ENCODE measurements at places on chromosomes 1 and 21.
A peak's percentile ranks its signal among the peaks of the same experiment; 100 is the strongest.

GRCh38 chr1:101497881-101498559 lies 261.2 kb downstream of the S1PR1 start:
- DNase-seq = no peak

- no peak for DNase-seq
These were observed 10.2 kb downstream of the DDI2 start for GRCh38 chr1:15627343-15627988.

GRCh38 chr1:214363386-214363785 lies 82.4 kb downstream of the SMYD2 start:
- no peak for DNase-seq

- DNase-seq = no peak
These were observed 119.4 kb downstream of the NEK7 start for GRCh38 chr1:198276241-198276640.

- DNase-seq = peak; percentile 78
These were observed 38.5 kb upstream of the PDE9A start for GRCh38 chr21:42614811-42615351.

- no peak for DNase-seq
These were observed 15.6 kb upstream of the C1orf198 start for GRCh38 chr1:230883967-230884366.

DNA sequence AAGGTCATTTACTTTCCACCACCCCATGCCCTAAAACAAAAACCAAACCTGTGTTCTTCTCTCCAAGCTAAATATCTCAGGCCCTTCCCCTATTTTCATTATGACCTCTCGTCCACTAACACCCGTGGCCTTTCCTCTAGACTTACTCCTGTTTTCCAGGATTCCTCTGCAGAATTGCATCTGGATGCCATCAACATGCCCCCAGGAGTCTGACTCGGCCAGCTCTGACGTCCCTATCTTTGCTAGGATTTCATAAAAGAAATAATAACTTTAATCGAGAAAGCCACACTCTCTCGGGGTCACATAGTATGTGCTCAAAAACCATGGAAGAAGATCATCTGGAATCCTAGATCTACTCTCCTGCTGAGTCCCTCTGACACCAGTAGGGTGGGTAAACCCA lies 13.5 kb downstream of the FAM89A start:
- DNase-seq = no peak

- no peak for DNase-seq
These were observed at the start of gene PGLYRP3 for GRCh38 chr1:153312570-153313186. Gene PGLYRP3 (minus strand): TSS chr1:153312952. CDS start chr1:153310665, 2,287 bp downstream.

DNA sequence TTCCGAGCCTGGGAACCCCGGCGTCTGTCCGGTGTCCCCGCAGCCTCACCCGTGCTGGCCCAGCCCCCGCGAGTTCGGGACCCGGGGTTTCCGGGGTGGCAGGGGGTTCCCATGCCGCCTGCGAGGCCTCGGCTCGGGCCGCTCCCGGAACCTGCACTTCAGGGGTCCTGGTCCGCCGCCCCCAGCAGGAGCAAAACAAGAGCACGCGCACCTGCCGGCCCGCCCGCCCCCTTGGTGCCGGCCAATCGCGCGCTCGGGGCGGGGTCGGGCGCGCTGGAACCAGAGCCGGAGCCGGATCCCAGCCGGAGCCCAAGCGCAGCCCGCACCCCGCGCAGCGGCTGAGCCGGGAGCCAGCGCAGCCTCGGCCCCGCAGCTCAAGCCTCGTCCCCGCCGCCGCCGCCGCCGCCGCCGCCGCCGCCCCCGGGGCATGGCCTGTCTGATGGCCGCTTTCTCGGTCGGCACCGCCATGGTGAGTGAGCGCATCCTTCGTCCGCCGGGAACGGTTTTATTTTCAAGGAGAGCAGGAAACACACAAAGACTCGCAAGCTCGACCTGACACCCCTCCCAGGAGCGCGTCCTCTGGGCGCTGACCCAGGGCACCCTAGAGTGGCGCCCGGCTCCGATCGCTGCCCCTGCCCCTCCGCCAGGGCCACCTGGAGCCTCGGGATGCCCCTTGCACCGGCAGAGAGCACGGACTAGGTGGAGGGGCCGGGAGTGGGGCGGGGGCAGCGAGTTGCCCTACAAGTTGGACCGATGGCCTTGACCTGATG lies at the start of gene ABCG1:
ABCG1 (plus strand) TSS at position 305 of the 770 bp plus-strand sequence; CDS start at position 428, 123 bp downstream.
- peak; percentile 69 for DNase-seq

- DNase-seq = peak; percentile 45
These were observed 38.8 kb upstream of the RASAL2 start for GRCh38 chr1:178055093-178055492.

GRCh38 chr1:228015276-228016180 lies 8.7 kb downstream of the WNT3A start:
- peak; percentile 84 for DNase-seq

DNA sequence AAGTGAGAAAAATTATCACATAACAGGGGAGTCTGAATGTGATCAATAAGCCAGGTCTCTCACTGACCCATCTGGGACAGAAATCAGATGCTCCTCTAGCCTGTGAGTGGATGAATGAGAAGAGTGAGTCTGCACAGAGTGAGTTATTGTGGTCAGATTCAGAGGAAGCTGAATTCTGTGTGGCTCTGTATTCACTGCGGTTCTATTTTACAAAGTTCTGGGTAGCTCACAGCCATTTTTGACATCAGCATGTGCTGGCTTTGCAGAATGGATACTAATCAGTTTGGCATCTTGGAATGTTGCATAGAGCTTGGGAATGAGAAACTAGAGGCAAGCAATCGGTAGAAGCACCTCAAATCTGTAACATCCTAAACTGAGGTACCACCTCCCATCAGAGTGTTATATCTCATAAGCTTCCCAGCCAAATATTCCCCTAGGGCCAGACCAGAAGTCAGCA lies 3.8 kb downstream of the COLGALT2 start:
- DNase-seq = no peak

- DNase-seq = no peak
These were observed 138.6 kb downstream of the LMX1A start for GRCh38 chr1:165217958-165218357.

GRCh38 chr1:17060306-17060749 lies 6.5 kb upstream of the SDHB start:
- no peak for DNase-seq

DNA sequence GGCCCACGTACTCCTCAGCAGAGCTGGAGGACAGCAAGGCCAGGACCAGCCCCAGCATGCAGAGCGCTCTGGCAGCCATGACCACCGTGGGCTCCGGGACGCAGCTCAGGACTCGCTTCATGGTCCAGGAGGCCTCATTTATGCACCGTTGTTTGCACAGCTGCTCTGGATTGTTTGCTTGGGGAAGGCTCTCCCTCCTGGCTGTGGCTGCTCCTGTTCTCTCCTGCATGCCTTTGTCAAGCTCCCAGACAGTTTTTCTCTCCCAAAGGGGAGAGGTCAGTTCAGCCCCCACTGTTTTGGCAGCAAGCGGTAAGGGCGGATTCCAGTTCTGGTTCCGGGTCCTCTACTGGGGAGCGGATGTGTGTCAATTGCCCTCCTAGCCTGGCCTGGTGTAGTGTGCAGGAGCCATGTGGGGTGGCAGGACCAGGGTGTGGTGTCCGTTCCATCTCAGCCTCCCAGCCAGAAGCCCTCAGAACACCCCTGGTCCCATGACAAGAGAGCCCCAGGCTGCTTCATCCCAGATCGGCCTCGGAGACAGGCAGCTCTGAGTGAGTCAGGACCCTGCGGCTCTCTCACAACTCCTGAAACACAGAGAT lies at the start of gene TFF3:
TFF3 (minus strand) TSS at position 114 of the 596 bp plus-strand sequence; CDS start at position 79, 35 bp downstream.
- DNase-seq = no peak

DNA sequence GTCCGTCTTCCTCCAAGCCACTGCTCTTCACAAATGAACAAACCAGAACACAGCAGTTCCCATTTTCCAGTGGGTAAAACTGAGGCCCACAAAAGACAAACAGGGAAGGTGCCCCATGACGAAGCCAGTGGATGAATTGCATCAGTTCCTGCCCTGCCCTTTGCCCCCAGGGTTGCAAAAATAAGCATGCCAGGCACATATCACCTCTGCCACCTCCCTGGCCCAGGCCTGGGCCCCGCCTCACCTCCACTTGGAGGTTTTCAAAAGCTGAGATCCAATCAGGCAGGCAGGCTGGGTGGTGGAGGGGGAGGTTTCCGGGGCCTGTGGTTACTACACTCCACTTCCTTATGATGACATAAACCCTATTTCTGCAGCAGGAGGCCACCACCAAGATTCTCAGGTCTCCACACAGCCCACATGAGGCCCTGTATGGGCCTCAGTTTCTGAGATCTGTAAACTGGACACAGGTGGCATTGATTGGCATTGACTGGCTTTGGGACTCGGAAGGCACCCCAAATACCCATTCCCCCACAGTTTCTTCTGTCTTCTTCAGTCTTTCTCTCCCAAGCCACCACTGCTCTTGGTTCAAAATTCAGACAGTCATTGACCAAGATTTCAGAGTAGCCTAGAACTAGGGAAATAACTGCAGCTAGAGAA lies 4.1 kb downstream of the KIF21B start:
- peak; percentile 85 for DNase-seq

DNA sequence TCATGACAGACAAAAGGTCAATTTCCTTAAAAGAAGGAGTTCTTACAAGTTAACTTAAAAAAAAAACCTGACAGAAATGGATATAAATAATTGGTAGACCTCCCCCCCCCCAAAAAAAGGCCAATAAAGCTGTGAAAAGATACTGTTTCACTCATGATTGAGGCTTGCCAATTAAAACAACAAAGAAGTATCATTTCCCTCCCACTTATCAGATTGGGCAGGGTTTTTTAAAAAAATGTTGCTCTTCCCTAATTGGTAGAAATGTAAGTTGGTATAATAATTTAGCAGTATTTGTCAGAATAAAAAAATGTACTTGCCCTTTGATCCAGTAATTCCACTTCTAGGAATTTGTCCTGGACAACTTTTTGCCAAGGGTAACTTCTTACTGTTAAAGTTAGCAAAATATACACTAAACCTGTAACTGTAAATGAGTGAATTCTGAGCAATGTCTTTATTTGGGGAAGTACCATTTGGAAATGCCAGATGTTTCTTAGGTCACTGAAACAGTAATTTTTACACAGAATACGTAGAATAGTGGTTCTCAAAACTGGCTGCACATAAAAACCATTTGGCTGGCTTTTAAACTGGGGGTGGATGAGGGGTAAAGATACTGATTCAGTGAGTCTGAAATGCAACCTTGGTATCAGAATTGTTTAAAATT lies 17.5 kb downstream of the RNF2 start:
- DNase-seq = no peak

- DNase-seq = no peak
These were observed 3.9 kb downstream of the NEGR1 start for GRCh38 chr1:72278461-72278860.

GRCh38 chr1:15033264-15033663 lies 120.3 kb upstream of the TMEM51 start:
- DNase-seq = no peak

DNA sequence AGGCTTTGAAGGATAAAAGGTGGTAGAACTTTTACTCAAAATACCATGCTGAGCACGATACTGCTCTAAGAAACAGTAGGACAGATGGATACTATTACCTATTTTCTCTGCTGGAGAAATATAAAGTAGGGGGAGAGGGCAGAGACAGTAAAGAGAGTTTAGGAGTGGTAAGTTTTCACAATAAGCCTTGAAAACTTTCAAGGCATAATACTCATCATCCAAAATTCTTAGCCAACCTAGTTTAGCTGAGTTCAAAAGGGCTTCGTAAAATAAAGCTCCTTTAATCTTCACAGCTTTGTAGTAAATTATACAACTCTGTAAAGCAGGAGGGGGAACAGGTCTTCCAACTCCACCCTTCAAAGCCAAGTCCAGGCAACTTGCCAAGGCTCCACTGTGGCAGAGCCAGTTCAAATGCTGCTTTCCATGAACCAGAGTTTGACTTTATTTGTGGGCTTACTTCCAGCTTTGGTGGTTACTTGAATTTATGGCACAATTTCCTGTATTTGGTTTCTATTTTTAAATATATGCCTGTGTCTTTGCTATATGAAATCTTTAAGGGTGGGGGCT lies 15.5 kb downstream of the TEX38 start:
- DNase-seq = no peak

- DNase-seq = no peak
These were observed 352 bp downstream of the MEX3A start for GRCh38 chr1:156081917-156082308.

DNA sequence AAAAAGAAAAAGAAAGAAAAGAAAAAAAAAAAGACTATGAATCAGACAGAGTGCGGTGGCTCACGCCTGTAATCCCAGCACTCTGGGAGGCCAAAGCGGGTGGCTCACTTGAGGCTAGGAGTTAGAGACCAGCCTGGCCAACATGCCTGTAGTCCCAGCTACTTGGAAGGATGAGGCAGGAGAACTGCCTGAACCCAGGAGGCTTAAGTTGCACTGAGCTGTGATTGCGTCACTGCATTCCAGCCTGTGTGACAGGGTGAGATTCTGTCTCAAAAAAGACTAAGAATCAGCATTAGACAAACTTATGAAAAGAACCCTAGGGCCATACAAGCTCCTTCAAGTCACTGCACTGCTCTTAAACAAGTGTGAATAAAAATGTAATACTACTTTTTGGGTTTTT lies 16.9 kb downstream of the PSMB4 start:
- no peak for DNase-seq

- DNase-seq = no peak
These were observed 6.7 kb downstream of the SPRR2E start for GRCh38 chr1:153087652-153088051.

DNA sequence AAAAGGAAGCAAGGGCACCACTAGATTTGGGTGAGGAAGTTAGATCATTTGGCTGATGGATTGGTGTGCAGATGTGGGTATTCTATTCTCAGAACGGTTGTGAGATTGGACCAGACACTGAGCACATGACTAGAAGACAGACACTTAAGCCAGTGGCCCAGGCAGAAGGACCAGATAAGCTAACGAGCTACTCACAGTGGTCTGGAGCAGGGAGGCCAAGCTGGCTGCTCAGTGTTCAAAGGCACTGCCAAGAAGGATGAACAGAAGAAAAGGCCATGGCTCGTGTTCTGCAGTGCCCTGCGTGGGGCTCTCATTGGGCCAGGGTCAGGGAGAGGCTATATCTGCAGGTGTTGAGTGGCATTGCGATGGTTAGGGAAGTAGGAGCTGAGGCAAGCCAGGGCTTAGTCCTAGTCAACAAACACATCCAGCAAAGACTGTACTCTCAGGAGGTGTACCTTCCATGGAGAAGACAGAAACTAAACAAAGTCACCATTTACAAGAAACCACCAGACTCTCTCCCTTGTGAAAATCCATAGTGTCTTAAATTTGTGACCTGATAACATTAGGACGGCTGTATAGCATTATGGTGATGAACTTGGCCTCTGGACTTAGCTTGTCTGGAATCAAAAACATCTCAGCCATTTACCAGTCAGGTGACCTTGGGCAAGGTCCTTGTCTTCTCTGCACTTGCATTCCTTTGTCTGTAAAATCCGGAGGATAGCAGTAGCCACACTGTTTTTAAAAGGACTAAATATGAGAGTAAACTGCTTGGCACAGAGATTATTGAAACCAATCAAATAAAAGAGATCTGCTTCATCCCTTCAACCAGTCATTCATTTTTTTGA lies 274.5 kb downstream of the SIPA1L2 start:
- DNase-seq = no peak
